ENCODE measurements at places on chromosomes 11 and 22.

GRCh38 chr22:40818192-40818746 is 877 bp downstream of the SLC25A17 start:
- DNase-seq = no peak

- no peak for DNase-seq
Observed at GRCh38 chr22:29607426-29607825, 4.0 kb downstream of the NF2 start.

DNA sequence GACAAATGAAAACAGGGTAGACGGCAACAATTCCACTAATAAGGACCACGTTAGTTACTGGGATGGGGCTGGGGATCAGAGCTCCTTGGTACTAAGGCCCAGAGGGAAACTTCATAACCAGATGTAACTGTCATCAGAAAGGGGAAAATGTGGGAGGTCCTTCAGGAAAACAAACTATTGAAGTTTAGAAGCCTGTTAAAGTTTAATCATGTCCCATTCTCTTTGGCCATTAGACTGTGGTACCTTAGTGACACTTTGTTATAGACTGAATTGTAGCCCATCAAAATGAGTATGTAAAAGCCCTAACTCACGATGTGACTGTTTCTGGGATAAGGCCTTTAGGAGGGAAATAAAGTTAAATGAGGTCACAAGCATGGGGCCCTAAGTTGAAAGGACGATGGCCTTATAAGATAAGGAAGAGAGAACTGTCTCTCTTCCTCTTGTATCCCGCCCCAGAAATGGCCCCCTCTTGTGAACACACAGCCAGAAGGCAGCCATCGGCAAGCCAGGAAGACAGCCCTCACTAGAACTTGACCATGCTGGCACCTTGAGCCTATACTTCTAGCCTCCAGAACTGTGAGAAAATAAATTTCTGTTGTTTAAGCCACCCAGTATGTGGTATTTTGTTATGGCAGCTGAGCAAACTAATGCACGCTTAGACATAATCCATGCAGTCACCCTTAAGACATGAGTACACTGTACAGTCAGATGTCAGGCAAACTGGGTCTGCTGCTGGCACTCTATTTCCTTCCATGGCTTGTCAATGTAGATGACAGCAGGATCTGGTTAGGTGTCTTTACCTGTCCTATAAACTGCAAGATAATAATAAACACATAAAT is 26.9 kb upstream of the USP47 start:
- DNase-seq = no peak

DNA sequence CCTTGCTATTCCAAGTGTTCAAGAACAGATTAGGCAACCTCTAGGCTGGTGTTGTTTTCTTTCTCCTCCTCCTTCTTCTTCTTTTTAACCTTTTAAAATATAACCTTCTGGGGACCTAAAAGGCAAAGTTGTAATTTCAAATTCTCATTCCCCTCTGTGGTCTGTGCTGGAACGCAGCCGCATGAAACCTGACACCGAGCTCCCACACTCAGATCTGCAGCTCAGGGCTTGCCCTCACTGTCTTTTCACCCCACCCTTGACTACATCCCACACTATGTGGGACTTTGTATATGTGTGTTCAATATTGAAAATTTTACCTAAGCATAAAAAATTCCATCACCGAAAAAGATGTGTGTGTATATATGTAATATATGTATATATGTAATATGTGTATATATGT is 62.0 kb upstream of the ARHGAP42 start:
- DNase-seq = no peak

DNA sequence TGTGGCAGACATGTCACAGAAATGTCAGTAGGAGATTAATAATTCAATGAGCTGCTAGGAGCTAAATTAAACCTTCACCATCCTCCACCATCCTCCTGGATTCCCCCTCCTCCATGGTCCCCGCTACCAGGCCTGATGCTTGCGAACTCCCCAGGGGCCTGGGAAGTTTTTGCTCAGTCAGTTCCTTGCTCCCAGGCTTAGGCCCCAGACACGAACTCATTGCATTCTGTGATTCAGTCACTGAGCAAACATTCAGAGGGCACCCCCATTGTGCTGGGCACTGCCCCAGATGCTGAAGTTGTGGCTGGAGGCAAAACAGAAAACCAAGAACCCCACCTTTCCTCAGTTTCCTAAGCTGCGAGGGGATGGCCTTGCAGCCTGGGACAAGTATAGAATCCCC is 14.3 kb downstream of the NPTXR start:
- DNase-seq = no peak

- no peak for DNase-seq
Observed at GRCh38 chr11:94134651-94135512, 6.2 kb downstream of the PANX1 start.

GRCh38 chr11:77019976-77020595 is 14.1 kb upstream of the B3GNT6 start:
- no peak for DNase-seq

All from cortex of kidney (tissue), 1 donor.